ENCODE measurements at places on chromosomes 11 and 22. TPM values are rescaled to one million over a fixed set of nuclear protein-coding genes. Genes with fewer than 3 reads are reported as not detected.

The RAG2 gene
- not detected for total RNA-seq

The MS4A6A gene
- total RNA-seq = 0.15 TPM

The CSRP3 gene
- total RNA-seq = not detected

The SCN4B gene
- total RNA-seq = 0.44 TPM

The HEPACAM gene
- total RNA-seq = not detected

The AIFM3 gene
- total RNA-seq = 2.6 TPM

The CKAP5 gene
- 61.2 TPM for total RNA-seq

The ALG9 gene
- total RNA-seq = 31.3 TPM

The SMIM35 gene
- total RNA-seq = not detected

The CATSPER1 gene
- total RNA-seq = under 0.01 TPM

The SLC16A8 gene
- 0.17 TPM for total RNA-seq

The HORMAD2 gene
- not detected for total RNA-seq

The BBOX1 gene
- total RNA-seq = not detected

The TST gene
- 23.7 TPM for total RNA-seq

The VPREB1 gene
- not detected for total RNA-seq

The SYCE3 gene
- not detected for total RNA-seq

The FUT4 gene
- 4.9 TPM for total RNA-seq

The MMP1 gene
- 78.2 TPM for total RNA-seq

The C11orf87 gene
- total RNA-seq = not detected

The OR51B4 gene
- not detected for total RNA-seq

The APOBEC3A gene
- not detected for total RNA-seq

The SPTY2D1 gene
- 26.8 TPM for total RNA-seq

The P2RY6 gene
- 0.17 TPM for total RNA-seq

The PACS1 gene
- 31.3 TPM for total RNA-seq

The SLC22A8 gene
- total RNA-seq = not detected

The EML3 gene
- 33.6 TPM for total RNA-seq

The MYOD1 gene
- total RNA-seq = not detected

The CECR2 gene
- total RNA-seq = not detected

The SLC22A12 gene
- not detected for total RNA-seq

The CHRM1 gene
- total RNA-seq = not detected

The UBQLNL gene
- 0.15 TPM for total RNA-seq

The MMP13 gene
- total RNA-seq = not detected

The TNRC6B gene
- 18.9 TPM for total RNA-seq

The OR4D5 gene
- total RNA-seq = not detected

The ZNHIT2 gene
- 15.9 TPM for total RNA-seq

The PRG3 gene
- not detected for total RNA-seq

The LRRC10B gene
- not detected for total RNA-seq

The RAB30 gene
- total RNA-seq = 18.6 TPM

The FLRT1 gene
- total RNA-seq = 0.50 TPM

The TSPAN32 gene
- total RNA-seq = under 0.01 TPM

The CARD16 gene
- 15.3 TPM for total RNA-seq

The CALCA gene
- not detected for total RNA-seq

The SERPIND1 gene
- not detected for total RNA-seq

The RAB36 gene
- 5.6 TPM for total RNA-seq

The SERHL2 gene
- 10.3 TPM for total RNA-seq

The AMOTL1 gene
- 30.4 TPM for total RNA-seq

The ENTHD1 gene
- not detected for total RNA-seq

The APOBEC3F gene
- 6.6 TPM for total RNA-seq

The C11orf97 gene
- total RNA-seq = not detected

The RNF141 gene
- total RNA-seq = 40.0 TPM

The SLC5A4 gene
- total RNA-seq = not detected

The TSSK2 gene
- total RNA-seq = not detected

The KRTAP5-1 gene
- not detected for total RNA-seq

The SHANK3 gene
- total RNA-seq = 1.5 TPM

The SPI1 gene
- not detected for total RNA-seq

Data from smooth muscle cell of trachea (primary cell).